ENCODE measurements at places on chromosomes 13 and 19.

GRCh38 chr13:107580741-107581412 is 634.5 kb downstream of the LIG4 start:
- no peak for DNase-seq

DNA sequence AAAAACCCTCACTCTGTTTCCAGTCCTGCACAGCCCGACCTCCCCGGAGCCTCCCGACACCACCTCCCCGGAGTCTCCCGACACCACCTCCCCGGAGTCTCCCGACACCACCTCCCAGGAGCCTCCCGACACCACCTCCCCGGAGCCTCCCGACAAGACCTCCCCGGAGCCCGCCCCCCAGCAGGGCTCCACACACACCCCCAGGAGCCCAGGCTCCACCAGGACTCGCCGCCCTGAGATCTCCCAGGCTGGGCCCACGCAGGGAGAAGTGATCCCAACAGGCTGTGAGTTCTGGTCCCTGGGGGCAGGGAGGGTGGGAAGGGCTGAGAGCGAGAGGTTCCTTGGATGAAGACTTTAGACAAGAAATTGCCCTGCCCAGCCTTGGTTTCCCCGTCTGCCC is 5.4 kb downstream of the MADCAM1 start:
- no peak for DNase-seq

DNA sequence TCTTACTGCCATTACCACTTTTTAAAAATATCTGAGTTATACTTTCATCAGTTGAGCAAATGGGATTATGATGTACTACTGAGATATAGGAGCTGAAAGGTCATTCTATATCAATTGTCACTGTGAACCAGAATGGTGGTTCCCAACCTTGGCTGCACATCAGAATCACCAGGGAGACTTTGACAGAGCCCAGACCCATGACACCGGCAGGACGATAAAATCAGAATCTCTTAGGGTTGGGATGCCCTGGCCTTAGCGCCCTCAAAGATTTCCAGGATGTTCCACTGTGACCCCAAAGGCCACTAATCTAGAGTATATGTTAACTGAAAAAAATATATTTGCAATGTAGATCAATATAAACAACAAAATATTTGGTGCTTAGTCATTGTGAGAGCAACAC is 355.1 kb downstream of the LIG4 start:
- DNase-seq = no peak

DNA sequence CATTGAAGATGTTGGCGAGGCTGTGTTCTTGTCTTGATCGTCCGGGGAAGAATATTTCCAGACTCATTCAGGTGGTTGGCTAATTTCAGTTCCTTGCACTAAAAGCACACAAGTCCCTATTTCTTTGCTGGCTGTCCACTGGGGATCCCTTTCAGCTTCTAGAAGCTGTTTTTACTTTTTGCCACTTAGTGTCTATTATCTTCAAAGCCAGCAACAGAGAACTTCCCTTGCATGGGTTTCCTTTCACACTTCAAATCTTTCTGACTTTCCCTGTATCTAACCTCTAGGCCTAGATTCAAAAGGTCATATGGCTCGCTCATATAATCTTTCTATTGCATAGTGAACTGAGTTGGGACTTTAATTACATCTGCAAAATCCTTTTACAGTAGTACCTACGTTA is 215.3 kb upstream of the PCDH9 start:
- no peak for DNase-seq

GRCh38 chr19:35722897-35723296 is 5.1 kb downstream of the KMT2B start:
- DNase-seq = no peak

- DNase-seq = no peak
These were observed 85.7 kb downstream of the FOXO1 start for GRCh38 chr13:40580566-40581276.

GRCh38 chr13:97506511-97506910 is 72.5 kb downstream of the RAP2A start:
- DNase-seq = no peak

DNA sequence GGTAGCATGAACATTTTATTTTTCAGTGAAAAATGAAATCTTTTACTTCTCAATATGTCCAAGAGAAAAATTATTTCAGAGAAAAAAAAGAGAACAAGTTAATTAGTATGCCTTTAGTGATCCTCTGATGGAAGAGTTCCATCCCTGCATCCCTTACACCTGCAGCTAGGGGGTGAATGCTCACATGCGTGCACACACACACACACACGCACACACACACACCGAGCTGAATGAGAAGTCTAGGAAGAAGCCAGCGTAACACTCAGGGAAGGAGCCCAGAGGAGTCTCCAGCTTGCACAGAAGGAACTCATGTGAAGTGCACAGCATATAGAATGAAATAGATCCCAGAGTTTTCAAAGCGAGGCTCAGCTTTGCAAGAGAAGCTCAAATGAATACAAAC is 510.5 kb downstream of the IRS2 start:
- DNase-seq = no peak

- DNase-seq = no peak
These were observed 298.4 kb downstream of the FGF14 start for GRCh38 chr13:102103469-102103868.

DNA sequence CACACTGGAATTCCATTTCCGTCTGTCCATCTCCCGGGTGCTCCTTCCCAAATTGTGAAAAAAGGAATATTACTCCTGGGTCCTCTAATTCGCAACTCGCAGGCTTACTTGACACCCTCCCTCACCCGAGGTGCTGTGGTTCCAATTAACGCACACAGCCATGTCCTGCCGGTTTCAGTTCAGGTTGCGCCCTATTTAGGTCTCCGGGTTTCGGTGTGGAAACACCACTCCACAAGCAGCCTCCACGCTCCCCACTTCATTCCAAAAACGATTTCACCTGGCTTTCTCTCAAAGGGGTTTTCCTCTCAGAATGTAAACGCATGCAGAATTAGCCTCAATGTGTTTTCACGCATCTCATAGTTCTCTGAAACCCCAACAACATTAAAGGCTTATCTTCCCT is 37.9 kb downstream of the NAXD start:
- DNase-seq = no peak

DNA sequence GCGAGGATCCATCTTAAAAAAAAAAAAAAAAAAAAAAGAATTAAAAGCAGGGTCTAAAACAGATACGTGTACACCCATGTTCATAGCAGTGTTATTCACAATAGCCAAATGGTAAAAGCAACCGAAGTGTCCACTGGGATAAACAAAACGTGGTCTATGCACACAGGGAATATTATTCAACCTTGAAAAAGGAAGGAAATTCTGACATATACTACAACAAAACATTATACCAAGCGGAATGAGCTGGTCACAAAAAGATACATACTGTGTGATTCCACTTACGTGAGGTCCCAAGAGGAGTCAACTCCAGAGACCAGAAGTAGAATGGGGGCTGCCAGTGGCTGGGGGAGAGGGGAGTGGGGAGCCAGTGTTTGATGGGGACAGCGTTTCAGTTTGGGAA is 14.7 kb upstream of the ADPRHL1 start:
- DNase-seq = no peak

GRCh38 chr13:95023405-95023804 is 277.8 kb downstream of the ABCC4 start:
- no peak for DNase-seq

Data from vagina (tissue), 2 donors.